ENCODE measurements at places on chromosomes 16 and 17.

GRCh38 chr16:50645563-50646220, 35.4 kb downstream of the SNX20 start:
- no peak for DNase-seq

GRCh38 chr17:76720941-76721340, 5.5 kb downstream of the JMJD6 start:
- no peak for DNase-seq

GRCh38 chr17:73182616-73183310, 10.1 kb upstream of the COG1 start:
- DNase-seq, result no peak

GRCh38 chr17:17342242-17342945, 39.2 kb downstream of the NT5M start:
- no peak for DNase-seq

GRCh38 chr16:10930755-10931093, 11.5 kb downstream of the DEXI start:
- DNase-seq, result no peak

- DNase-seq, result no peak
These were observed 509 bp upstream of the ATAD5 start for GRCh38 chr17:30831257-30831656.

DNA sequence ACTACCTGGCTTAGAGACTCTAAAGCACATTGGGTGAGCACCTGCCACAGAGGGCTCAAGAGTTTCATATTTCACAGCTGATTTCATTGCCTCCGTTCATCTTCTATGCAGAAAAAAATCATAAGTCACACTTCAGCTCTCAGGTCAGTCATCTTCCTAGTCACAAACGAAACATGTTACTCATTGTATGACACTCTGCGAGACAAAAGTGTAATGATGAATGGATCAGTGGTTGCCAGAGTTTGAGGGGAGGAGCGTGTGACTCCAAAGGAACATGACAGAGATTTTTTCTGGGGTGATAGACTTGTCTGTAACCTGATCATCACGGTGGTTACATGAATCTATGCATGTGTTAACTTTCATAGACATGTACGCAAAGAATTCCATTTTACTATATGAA, 195.2 kb upstream of the CNTNAP4 start:
- DNase-seq, result no peak

DNA sequence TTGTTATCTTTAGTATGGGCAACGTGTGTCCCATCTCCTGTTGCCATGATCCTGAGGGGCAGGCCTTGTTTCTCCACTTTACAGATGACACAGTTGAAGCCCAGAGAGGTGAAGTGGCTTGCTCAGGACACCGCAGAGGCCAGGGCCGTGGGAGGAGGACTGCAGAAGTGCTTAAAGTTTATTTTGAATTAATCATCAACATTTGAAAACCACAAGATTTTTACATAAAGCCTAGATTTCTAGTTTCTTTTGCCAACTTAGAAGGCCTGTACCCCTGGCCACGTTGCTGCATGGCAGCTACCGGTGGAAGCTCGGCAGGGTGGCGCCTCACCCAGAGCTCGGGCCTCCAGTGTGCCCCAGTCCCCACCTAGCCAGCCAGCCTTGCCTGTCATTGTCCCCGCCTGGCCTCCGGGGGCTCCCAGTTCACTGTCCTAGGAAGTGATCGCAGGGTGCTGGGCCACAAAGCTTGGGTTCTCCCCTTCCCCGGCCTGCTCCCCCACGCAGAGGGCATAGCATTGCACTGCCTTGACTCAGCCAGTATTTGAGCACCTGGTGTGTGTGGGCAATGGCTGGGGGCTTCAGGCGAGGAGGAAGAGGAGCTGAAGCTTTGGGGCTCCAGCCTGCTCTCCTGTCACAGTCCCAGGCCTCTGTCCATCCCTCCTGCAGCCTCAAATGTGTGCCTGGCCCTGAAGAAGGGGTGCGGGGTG, 14.8 kb upstream of the ADCY7 start:
- DNase-seq, result no peak

- no peak for DNase-seq
These were observed 7.5 kb downstream of the NPTX1 start for GRCh38 chr17:80468781-80469493.

DNA sequence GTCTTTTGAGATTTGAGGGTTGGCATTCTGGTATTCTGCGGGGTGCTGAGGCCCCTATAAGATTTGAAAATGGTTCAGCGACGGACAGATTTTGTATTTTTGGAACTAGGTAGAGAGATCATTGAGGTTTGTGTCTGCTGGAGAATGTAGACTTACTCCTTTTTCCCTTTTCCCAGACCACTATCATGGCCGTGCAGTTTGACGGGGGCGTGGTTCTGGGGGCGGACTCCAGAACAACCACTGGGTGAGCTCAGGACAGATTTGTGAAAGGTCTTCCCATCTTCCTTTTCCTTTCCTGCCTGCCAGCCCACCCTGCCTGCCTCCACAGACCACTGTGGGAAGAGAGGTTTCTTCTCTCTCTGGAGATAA, 572 bp downstream of the PSMB6 start:
- DNase-seq, result no peak

DNA sequence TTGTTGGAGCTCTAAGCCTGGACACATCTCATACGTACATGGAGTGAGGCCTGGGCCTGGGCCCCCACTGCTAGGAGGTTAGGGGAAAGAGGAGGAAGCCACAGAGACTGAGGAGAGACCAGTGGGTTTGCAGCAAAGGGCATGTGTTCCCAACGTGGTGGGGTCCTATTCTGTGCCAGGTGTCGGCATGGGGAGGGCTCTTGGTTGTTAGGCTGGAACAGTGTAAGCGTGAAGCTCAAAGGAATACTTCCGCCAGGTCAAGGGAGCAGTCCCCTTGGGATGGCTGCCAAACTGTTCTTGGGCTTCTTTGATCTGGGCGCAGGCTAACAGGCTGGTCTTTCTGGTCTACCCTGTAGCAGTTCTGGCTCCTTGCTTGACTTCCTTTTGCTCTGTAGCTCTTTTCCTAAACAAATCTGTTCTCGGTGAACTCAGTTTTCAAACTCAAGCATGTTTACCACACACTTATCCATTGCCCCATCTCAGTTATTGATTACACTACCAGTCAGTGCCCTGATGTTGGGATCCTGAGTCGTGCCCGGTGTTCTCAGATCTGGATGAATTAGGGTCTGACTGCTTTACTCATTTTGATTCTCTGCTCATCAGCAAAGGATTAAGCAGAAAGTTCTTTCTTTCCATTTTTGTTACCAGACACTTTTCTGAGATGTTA, 36.4 kb downstream of the GPT2 start:
- DNase-seq, result no peak

- no peak for DNase-seq
These were observed 41.5 kb downstream of the PLD6 start for GRCh38 chr17:17164676-17165075.

DNA sequence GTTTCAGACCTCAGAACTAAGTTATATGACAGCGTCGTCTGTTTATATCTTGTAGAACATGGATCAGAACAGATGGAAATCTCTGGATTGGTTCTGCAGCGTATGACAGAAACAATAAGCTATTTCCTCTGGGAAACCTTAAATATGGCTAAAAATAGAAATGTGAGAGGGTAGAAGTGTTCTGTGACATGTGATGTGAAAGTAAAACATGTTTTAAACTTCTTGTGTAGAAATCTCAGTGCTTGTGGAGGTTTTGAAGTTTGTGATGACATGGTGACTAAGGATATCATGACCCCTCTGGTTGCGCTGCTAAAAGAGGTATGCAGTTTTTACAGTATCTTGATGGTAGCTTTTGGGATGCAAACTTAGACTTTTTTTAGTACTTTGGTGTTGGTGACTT, 2.8 kb downstream of the HEATR3 start:
- no peak for DNase-seq

DNA sequence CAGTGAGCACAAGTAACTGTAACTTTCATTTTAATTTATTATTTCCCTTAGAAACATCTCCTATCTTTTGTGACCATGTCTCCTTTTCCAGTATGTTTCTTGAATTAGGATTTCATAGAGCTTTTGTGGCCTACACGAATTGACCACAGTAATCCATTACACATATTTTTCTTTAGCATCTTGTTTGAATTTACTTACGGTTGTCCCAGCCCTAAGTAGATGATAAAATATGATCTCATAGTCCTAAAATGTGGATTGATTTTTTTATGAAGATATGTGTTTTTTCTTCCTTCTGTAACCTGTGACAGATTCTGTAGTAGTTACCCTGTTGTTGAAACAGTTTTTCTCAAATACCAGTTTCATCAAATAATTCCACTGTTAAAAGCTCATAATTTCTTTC, 61.5 kb downstream of the NF1 start:
- no peak for DNase-seq

DNA sequence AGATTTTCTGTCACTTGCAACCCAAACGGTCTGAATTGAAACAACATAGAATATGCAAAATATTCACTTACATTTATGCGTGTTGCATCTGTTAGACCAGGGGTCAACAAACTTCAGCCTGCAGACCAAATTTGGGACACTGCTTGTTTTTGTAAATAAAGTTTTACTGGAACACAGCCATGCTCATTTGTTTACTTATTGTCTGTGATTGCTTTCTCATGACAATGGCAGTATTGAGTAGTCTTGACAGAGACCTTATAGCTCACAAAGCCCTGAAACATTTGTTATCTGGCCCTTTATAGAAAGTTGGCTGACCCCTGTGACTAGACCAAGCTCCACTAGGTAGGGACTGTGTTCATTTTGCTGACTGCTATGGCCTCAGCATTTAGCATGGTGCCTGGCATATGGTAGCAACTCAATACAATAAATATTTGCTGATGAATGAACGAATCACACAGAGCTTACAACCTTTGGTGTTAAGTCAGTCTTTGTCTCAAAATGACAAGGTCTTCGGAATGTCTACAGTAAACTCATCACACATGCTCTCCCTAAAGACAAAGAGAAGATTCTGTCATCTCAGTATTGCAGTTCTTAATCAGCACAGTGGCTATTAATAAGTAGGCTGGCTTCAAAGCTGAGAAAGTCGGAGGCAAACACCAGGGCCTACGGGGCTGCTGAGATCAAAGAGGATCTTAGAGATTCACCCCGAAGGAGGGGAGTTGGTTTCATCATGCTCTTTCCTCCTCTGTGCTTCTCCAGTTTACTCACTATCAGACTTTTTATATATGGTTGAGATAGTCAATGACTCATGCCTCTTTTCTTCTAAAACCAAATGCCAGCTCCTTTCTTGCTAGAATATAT, 95.2 kb upstream of the AXIN2 start:
- no peak for DNase-seq

GRCh38 chr16:88669980-88670379, 7.1 kb upstream of the MVD start:
- no peak for DNase-seq

- DNase-seq, result no peak
These were observed 64.3 kb downstream of the MYH11 start for GRCh38 chr16:15792563-15792971.

- no peak for DNase-seq
These were observed 10.0 kb upstream of the ABCA3 start for GRCh38 chr16:2350500-2350899.

DNA sequence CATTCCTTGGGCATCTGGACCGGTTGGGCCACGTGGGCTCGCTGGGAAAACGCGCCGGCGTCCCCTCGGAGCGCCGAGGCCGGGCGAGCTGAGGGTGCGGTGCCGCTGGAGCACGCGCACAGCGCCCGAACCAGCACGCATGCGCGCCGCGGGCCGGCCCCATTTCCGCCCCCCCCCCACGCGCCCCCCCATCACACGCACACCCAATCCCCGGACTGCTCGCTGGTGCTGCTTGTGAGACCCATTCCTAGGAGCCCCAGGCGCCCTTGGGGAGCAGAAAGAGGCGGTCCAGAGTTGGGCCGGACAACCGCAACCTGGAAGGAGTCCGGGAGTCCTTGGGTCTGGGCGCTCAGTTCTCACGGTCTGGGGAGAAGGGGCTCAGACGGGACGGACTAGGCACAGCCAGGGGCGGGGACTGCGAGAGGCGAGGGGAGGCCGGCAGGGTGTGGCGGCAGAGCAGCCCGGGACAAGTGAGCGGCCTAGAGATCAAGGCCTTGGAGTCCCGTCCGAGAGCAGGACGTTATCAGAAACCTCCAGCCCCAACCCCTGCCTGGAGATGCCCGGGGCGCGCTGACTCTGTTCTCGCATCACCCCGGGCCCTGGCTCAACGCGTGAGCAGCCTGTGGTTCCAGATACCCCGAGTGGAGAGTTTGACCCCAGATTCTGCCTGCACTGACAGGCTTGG, 6.0 kb upstream of the CBX8 start:
- DNase-seq, result no peak

DNA sequence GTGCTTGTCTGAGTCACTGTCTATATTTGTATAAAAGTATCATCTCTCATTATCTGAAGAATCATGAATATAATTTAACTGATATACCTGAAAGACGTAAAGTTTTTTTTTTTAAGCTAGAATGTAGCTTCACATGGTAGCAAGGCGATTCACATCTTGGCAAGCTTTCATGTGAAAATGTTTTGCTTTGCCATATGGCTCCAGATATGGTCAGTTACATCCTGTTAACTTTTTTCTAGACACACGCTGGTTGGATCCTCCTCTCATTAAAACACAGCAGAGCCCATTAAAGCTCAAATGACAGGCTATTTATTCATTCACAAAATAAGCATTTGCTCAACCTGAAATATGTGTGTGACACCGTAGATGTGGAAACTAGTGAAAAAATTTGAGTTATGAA, 412.8 kb downstream of the KIF2B start:
- no peak for DNase-seq

DNA sequence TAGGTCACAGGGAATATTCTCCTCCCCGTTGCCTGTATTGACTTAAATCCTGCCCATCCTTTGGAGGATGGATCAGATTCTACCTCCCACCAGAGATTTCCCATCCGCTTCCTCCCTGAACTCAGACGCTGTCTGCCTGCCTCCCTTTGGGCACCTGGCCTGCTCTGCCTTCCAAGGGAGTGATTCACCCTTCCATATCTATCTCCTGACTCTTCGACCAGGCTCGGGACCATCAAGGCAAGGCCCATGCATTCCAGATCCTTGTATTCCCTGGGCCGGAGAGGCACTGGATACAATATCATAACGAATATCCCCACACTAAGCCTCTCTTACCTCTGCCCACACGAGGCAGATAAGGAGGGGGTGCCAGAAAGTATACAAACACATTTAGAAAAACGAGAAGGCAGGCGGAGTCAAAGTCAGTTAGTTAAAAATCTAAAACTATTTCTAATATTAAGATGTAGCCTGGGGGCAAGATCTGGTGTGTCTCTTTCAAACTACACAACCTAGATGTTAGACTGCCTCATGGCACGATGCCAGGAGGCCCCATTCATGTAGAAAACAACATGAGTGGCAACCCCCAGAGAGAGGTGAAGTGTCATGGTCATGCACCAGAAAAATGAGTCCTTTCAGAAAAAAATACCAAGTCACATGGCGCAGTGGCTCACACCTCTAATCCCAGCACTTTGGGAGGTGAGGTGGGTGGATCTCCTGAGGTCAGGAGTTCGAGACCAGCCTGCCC, 9.2 kb downstream of the PMP22 start:
- DNase-seq, result no peak
